ENCODE measurements at places on chromosomes 12 and 14.

DNA sequence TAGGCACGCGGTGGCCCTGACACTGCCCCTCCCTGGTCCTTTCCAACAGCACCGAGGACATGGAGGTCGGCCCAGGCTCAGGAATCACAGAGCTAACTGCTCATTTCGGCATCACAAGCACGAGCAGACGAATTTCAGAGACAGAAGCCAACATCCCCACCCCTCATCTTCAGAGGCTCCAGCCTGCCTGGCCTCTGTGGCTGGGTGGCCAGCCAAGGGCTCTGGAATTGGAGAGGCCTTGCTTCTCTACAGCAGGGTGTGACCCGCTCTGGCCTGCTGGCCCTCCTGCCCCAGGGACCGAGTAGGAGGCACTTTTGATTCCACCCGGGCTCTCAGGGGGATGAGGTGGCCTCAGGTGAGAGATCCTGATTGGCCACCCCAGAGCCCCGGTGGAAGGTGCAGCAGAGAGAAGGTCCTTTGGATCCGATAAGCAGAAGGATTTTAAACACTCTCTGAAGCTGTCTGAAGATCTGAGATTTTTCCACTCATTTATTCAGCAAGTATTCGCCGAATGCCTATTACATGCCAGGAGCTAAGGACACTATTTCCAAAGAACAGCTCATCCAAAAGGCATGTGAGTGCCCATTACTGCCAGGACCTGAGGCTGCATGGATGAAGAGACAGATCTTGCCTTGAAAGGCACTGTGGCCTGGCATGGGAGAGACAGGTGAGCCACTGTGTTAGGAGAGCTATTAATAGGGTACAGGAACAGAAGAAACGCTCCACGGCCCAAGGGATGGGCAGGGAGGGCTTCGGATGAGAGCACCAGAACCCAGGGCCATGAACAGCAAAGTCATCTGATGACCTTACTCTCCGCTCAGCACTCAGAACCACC is 10.2 kb downstream of the BAG5 start:
- no peak for DNase-seq

DNA sequence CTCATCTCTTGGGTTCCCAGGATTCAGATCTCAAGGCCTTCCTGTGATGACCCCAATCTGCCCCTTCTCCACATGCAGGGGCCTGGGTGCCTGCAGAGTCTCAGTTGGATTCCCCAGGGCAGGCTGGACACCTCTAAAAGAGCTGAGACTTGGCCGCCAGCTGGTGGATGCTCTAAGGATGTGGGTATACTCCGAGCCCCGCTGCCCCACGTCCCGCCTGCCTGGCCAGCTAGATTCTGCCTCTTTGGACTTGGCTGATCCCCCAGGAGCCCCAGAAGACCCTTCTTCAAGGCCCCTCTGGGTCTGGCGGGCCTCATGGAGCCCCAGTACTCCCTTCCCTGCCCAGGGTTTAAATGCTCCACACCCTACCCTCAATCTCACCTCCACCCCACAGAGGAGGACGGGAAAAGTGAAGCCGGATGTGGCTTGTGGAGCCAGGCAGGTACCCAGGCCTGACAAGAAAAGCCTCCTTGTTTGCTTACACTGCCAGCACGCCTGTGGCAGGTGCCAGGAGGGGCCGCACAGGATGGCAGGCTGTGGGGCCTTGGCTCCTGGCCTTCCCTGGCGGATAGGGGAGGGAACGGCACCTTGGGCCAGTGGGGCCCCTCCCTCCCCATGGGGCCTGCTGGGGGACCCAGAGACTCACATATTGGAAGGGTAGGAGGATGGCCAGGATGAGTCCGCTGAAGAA is 15.1 kb downstream of the FAIM2 start:
- no peak for DNase-seq

- DNase-seq: no peak
Observed at GRCh38 chr12:70070494-70071007, 172.7 kb upstream of the CNOT2 start.

DNA sequence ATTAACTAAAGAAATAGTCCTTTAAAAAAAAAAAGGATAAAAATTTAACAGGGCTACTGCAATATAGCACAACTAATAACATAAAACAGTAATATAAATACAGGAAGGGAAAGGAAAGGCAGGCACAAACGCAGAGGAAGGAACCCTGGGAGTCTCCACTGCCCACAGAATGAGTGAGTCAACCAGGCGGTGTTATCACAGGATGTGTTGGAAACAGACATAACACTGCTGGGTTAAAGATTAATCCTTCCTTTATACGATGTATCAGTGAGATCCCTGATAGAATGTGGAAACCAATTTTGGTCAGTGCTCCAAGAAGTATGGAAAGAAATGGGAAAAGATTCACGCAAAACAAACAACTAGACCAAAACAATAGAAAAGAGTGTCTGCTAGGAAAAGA is 47.9 kb downstream of the FGD6 start:
- DNase-seq: no peak

GRCh38 chr12:53048780-53049401 is 974 bp upstream of the TNS2 start:
- DNase-seq: no peak

GRCh38 chr12:128807161-128807724 is 16.5 kb downstream of the SLC15A4 start:
- DNase-seq: no peak

DNA sequence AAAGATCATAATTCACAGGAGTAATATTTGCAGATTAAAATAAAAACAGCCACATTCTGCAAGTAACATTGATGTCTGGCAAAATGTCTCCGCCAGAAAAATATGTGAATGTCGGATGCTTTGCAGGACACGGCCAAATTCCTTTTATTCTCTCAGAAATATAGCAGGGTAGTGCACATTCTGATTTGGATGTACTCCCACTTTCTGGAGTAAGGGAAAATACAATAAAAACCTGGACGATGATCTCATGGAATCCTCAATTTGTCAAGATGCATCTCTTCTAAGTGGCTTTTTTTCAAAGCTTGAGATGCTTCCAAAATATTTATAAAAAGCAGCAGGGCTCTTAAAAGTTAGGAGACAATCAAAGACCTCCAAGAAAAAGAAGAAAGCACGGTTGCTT is 133.3 kb downstream of the TBX5 start:
- no peak for DNase-seq

DNA sequence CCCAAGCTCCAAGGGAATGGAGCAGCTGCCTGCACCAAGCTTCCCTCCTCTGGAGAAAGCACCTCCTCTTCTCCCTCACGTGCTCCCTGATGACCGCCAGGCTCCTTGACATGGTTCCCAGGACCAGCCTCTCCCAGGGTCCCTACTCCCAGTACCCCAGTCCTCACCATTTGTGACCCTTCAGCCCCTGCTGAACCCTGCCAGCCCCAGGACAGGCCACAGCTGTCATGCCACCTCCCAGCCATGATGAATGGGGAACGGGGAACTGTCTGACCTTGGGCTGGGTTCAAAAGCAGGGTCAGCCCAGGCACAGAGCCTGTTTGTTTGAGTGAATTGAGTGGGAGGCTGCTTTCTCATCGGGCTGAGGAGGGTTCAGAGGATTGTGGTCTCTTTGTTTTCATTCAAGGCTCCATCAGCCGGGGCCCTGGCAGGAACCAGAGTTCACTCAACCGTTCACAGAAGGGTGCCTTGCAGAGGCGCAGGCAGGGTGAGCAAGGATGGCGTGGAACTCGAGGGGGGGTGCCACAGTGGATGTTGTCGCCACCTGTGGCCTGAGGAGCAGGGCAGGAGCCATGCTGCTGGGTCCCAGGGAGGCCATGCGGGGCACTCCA is 344.5 kb upstream of the SFSWAP start:
- DNase-seq: no peak

- DNase-seq: no peak
Observed at GRCh38 chr14:51202914-51203665, 37.0 kb upstream of the TMX1 start.

GRCh38 chr14:69749956-69750355 is 17.0 kb upstream of the SRSF5 start:
- DNase-seq: no peak

GRCh38 chr14:96103560-96104460 is 64.6 kb downstream of the C14orf132 start:
- no peak for DNase-seq

Data from T follicular helper cell (primary cell).